ENCODE measurements at places on chromosomes 16 and 17.

DNA sequence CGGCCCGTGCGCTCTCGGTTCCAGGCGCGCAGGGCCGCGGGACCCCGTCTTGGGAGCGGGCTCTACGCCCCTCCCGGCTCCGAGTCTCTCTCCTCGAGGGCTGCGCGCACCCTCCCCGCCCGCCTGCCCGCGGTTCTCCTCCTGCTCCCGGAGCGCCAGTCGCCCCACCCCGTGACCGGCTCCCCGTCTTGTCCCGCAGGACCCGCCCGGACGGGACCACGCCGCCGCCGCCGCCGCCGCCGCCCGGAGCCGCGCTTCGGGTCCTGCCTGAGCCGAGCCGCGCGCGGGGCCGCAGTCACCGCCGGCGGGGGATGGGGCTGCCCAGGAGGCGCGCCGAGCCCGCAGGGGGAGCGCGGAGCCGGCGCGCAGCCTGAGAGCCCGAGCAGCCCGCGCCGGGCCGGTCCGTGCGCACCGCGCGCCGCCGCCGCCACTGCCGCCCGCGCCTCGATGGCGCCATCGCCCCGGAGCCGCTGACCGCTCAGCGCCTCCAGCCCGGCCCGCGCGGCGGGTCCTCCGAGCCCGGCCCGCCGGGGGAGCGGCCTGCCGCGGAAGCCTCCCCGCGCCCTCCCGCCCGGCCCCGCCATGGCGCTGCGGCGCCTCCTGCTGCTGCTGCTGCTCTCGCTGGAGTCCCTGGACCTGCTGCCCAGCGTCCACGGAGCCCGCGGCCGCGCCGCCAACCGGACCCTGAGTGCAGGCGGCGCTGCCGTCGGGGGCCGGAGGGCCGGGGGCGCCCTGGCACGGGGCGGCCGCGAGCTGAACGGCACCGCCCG, at the start of gene SHISA6:
Gene SHISA6, plus strand, starts transcription at position 373 of the 770 bp plus-strand sequence.
- DNase-seq = no peak

DNA sequence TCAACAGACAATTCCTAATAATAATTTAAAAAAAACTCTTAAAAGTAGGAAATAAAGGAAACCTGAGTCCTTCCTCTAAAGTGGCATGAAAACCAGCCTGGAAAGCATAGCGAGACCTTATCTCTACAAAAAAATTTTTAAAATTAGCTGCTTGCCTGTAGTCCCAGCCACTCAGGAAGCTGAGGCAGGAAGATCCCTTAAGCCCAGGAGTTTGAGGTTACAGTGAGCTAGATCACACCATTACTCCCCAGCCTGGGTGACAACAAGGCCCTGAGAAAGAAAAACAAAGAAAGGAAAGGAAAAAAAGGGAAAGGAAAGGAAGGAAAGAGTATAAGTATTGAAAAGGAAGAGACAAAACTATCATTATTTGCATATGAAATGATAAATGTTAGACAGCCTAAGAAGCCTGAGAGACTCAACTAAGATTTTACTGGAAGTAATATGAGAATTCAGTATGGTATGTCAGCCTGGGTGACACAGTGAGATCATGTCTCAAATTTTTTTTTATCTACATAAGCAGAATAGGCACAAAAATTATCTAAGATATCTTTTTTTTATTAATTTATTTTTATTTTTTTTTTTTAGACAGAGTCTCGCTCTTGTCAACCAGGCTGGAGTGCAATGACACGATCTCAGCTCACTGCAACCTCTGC, 113.0 kb downstream of the GOSR1 start:
- peak; percentile 71 for DNase-seq

DNA sequence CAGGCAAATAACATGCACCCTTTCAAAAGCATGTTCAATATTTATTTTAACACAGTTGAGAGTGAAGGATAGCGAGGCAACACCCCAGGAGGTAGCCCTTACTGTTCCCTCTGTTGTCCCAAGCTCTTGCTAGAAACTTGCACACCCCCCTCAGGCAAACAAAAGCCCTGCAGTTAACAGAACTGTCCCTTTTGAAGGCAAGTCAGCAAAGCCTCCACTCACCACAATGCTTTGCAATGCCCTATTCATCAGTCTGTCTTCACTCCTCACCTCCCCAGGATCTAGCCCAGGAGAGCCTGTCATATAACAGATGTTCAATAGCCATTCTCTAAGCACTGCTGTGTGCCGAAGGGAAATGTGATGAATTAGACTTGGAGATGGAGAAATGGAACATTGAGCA, 3.5 kb upstream of the CNEP1R1 start:
- DNase-seq = peak; percentile 28

- no peak for DNase-seq
Measured at GRCh38 chr16:4556580-4556979, 440 bp downstream of the C16orf96 start.

GRCh38 chr17:17315142-17315821, 12.1 kb downstream of the NT5M start:
- DNase-seq = no peak

- DNase-seq = no peak
Measured at GRCh38 chr17:38357486-38358123, 6.0 kb downstream of the SOCS7 start.

Data from Kasumi-1 (cell line).